Progenitor cell of endocrine pancreas (in vitro differentiated cells): ENCODE measurements at places on chromosomes 3 and 15.

DNA sequence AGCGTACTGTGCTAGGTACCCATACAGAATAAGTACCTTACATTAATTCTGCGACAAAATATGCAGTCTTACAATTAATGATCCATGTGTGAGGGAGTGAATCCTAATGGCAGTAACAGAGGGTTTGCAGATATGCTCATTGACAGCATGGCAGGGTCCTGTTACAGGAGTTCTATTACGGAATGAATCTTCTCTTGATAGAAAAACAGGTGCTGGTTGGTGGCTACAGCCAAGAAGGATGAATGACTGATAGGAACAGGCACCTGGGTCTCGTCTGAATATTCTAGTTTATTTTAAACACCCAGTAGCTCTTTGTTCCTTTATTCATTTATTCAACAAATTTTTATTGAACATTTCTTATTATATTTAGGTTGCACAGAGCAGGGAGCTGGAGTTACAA lies 22.8 kb downstream of the PGBD4 start:
- DNase-seq: no peak

GRCh38 chr3:97927704-97928103 lies 44.5 kb downstream of the RIOX2 start:
- no peak for DNase-seq

GRCh38 chr3:5160940-5161858 lies 26.3 kb upstream of the EDEM1 start:
- no peak for DNase-seq

GRCh38 chr3:150363420-150363819 lies 44.7 kb upstream of the TSC22D2 start:
- DNase-seq: no peak

GRCh38 chr3:170701696-170702678 lies 116.1 kb upstream of the SLC7A14 start:
- DNase-seq: no peak

- no peak for DNase-seq
These were observed 23.3 kb upstream of the BUB1B start for GRCh38 chr15:40137303-40138200.

DNA sequence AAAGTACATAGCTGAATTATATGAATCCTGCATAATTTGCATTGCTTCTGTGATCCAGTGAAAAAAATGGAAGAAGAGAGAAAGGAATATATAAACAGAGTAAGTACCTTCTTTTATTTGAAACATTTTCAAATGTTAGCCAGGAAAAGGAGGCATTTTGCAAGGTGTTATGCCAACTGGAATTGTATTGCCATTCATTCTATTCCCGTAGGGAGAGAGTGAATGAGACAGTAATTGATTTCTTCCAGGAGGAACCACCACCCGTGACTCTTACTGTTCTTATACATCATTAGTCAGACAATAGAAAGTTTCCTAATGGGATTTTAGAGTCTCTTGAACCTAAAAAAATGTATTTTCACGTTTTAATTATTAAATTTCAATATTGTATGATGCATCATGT lies 324.1 kb upstream of the ALCAM start:
- DNase-seq: no peak
